Frontal cortex (tissue), 4 donors: ENCODE measurements at places on chromosomes 1 and 21.

GRCh38 chr1:234617131-234617985 is 7.4 kb upstream of the IRF2BP2 start:
- no peak for DNase-seq

- DNase-seq = no peak
Measured at GRCh38 chr1:218967836-218968235, 205.8 kb upstream of the LYPLAL1 start.

- DNase-seq = no peak
Measured at GRCh38 chr21:46517361-46517760, 58.7 kb downstream of the DIP2A start.

- peak; percentile 28 for DNase-seq
Measured at GRCh38 chr1:166164995-166165660, 1.7 kb downstream of the FAM78B start.

- no peak for DNase-seq
Measured at GRCh38 chr1:21034725-21035628, 141.7 kb downstream of the EIF4G3 start.

DNA sequence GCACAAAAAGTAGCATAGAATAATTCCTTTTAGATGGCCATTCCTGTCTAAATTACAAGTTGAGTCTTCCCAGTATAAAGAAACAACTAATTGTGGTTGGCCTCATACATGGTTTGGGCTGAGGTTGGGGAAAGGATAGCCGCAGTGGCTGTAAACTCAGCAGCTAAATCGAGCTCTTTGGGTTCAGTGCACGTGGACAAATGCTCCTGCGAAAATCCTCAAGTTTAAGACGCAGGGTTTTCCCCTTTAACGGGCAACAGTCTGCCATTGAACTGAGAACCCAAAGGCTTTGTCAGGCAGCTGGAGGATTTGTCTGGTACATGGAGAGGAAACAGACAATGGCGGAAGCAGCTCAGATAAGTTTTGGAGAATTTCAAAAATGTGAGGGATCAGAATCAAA is 331.9 kb downstream of the TGFB2 start:
- DNase-seq = no peak

- no peak for DNase-seq
Measured at GRCh38 chr1:15171271-15171908, 17.8 kb downstream of the TMEM51 start.

- no peak for DNase-seq
Measured at GRCh38 chr21:33238565-33239255, 9.0 kb downstream of the IFNAR2 start.

GRCh38 chr1:21662426-21663247 is 6.5 kb downstream of the RAP1GAP start:
- no peak for DNase-seq

GRCh38 chr1:14667651-14667984 is 69.1 kb downstream of the KAZN start:
- no peak for DNase-seq

DNA sequence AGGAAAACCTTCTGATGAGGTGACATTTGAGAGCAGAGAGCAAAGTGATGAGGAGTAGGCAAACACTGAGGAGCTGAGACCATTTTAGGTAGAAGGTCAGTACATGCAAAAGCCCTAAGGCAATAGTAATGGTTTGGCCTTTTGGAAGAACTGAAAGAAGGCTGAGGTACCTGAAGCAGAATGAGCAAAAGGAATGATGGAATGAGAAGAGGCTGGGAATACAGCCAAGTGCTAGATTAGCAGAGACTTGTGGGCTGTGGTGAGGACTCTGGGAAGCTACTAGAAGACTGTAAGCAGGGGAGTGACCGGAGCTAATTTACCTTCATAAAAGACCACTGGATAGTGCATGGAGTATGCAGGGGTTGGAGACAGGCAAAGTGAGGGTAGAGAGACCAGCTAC is 77.9 kb downstream of the GFI1 start:
- DNase-seq = no peak

DNA sequence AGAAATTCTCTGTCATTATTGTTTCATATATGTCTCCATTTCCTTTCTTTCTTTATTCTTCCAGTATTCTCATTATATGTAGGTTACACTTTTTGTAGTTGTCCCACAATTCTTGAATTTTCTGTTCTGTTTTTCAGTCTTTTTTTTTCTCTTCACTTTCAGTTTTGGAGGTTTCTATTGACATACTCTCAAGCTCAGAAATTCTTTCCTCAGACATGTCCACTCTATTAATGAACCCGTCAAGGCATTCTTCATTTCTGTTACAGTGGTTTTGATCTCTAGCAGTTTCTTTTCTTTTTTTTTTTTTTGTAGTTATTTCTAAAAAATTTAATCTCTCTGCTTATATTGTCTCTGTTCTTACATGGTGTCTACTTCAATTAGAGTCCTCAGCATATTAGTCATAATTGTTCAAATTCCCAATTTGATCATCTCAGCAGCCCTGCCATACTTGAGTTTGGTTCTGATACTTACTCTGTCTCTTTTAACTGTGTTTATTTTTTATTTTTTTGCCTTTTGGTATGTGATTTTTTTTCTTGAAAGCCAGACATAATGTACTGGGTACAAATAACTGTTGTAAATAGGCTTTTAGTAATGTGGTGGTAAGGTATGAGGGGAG is 49.5 kb upstream of the KCNK2 start:
- no peak for DNase-seq

- DNase-seq = no peak
Measured at GRCh38 chr1:24385160-24385940, 28.2 kb downstream of the STPG1 start.

GRCh38 chr21:44918581-44919033 is 2.1 kb downstream of the ITGB2 start:
- DNase-seq = no peak

DNA sequence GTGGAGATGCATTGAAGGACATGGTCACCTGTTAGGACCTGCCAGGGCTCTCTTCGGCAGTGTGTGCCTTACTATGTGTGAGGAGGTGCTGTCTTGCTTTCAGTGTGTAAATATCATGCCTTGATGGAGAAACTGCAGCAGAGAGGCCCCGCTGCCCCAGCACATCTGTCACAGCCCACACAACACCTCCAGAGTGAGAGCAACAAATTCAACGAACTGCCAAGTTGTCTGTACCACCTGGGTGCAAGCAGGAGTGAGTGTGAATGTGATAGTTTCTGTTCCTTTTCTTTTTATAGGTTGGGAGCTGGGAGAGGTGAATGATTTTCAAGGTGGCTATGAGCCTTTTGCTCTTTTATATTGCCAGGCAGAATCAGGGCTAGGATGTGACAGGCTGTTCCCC is 114.6 kb upstream of the KIAA0040 start:
- no peak for DNase-seq

DNA sequence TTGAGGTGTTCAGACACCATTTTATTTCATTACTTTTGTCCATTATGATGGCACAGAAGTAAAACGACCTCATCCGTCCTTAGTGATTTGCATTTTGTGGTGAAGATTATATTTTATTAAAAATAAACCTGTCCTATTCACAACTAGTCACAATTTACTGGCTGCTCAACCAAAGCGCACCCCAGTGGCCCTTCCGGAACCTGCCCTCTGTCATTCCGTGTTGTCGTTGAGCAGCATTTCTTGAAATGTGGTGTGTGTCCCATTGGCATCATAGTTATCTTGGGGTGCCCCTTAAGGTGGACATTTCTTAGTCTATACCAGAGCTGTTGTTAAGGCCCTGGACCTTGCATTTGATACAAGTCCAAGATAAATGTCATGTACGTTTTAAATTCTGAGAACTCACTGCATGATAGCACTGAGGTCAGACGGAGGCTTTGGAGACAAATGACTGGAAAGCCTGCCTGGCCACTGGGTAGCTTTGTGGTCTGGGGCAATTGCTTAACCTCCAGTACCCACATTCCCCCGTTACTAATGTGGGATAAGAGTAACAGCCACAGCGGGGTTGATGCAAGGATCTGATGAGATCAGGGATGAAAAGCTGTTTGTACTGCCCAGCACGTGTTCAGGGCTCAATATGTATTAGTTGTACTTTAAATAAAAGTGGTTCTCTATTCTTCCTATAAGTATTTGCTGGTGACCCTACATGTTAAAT is 36.2 kb downstream of the BACH1 start:
- DNase-seq = no peak

GRCh38 chr1:225426395-225427234 is 1.2 kb downstream of the LBR start:
- DNase-seq = no peak

GRCh38 chr21:36113647-36114428 is 21.0 kb upstream of the CBR3 start:
- no peak for DNase-seq

DNA sequence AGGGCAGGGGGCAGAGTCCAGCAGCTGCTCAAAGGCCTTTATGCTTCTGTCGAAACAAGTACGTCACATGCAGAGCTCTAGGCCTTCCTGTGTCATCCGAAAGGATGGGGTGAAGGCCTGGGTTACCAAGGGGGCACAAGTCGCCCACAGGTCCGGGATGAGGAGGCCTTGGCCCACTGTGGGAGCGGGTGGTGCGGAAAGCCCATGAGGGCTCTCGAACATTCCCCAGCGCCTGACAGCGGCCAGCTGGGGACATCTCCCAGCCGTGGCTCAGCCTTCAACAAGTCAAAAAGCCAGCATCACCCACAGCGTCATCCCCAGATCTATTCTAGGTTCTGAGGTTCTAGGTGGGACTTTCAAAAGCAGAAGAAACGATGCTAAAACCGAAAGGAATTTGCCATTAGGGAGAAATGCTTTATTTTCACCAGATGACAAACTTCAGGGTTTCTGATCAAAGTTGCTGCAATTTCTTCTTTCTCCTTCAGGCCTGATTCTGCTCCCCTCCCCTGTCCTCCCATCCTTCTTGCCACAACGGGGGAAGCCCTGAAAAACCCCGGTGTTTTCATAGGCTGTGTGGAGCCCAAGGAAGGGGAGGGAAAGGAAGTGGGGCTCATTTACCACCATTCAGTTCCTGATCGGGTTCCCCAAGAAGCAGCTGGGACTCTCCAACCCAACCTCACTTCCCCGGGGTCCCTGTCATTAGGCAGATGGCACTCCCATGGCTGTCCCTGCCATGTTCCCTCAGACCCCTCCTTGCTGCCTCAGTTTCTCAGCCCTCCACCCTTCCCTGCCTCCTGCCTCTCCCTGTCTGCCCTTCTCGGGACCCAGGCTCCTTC is 17.6 kb downstream of the GPR137B start:
- DNase-seq = no peak

- no peak for DNase-seq
Measured at GRCh38 chr1:104264521-104264920, 514.8 kb downstream of the AMY1C start.

DNA sequence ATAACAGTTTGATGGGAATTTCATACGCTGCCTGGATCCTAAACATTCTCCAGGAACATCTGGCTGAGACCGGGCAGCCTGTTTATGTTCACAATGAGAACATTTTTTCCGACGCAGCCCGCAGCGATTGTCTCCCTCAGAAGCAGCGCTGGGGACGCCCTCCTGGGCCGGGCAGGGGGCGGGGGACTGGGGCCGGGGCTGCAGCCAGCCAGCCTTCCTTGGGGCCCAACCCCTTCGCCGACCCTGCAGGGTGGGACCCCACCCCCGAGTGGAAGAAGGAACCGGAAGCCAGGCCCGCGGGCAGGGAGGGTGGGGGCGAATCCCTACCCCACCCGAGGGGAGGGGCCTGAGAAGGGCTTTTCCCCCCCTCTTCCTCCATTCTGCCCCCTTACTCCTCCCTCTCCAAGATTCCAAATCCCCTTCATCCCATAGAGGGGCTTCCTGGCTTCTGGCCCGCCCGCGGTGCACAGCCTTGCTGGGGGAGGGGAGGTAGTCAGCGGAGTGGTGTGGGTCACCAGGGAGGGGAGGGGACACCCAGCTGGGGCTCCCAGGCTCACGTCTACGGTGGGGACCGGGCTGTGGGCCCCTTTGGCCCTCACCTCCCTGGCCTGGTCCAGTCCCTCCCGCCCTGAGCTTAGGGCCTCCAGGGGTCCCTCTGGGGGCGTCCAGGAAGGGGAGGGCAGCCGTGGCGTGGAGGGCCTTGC is 60.6 kb downstream of the WNT9A start:
- no peak for DNase-seq

GRCh38 chr1:26705788-26706311 is 10.0 kb downstream of the ARID1A start:
- no peak for DNase-seq

DNA sequence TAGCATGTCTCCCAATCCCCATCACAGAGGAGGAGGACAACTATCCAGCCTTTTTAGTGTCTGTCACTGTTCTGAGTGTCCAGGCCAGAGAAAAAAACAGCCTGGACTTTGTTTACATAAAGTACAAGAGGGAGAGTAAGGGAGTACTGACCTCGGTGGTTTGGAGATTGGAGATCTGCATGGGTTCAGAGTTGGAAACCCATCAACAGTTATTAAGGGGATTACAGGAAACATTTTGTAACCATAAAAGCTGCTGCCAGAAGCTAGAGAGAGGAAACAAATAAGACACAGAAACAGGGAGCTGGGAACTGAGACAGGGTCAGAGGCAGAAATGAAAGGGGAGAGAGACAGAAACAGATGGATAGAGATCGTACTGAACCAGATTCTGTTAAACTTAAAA is 131.5 kb upstream of the CTTNBP2NL start:
- no peak for DNase-seq

DNA sequence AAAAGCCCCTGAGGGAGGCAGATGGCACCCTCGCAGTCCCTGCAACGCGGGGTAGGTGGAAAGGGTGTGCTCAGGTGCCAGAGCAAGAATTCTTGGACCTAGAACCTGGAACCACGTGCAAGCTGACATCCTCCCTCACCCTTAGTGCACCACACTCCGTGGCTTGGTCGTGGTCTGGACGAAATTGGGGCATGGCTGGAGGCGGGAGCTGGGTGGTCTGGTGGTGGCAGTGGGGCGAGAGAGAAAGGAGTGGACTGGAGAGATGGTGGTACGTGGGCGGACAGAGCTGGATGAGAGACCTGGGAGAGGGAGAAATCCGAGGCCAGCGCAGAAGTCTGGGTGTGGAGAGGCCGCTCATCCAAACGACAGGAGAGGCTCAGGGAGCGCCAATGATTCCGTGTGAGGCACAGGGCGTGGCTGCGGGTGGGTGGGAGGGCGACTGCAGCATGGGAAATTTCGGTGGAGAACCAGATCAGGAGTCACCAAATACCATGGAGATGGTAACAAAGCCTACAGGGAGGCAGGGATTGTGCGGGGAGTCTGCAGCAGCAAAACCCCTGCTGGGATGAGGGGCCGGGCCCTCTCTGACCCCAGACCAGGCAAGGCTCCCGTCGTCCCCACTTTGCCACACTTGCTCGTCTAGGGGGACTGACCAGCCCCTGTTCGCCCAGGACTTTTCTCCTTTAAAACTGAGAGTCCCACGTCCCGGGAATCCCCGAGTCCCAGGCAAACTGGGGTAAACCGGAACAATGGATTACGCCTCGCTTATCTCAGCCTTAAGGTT is 31.9 kb downstream of the CDCP2 start:
- no peak for DNase-seq

DNA sequence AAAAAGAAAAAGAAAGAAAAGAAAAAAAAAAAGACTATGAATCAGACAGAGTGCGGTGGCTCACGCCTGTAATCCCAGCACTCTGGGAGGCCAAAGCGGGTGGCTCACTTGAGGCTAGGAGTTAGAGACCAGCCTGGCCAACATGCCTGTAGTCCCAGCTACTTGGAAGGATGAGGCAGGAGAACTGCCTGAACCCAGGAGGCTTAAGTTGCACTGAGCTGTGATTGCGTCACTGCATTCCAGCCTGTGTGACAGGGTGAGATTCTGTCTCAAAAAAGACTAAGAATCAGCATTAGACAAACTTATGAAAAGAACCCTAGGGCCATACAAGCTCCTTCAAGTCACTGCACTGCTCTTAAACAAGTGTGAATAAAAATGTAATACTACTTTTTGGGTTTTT is 16.9 kb downstream of the PSMB4 start:
- DNase-seq = no peak
